Fibroblast of lung (primary cell): ENCODE measurements at places on chromosomes 3 and 15.

DNA sequence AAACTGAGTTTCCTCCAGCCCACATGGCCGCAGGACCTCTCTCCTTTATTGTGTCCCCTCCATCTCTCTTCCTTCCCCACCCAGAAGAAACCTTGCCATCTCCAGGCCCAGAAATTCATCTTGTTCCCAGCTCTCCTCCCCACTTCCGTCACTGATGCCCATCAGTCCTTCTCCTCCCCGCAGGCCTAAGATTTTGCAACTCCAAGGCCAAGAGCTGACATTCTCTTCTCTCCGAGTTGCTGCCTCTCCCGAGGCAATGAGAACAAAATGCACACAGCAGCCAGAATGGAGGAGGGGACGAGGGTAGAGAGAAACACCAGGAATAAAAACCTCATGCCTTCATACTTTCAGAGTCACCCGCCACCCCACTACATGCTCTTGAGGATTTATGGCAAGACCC, 526.5 kb upstream of the PROK2 start:
- no peaks in the 10 kb centered on the region for H3K36me3 ChIP-seq
- no peaks in the 10 kb centered on the region for H3K27me3 ChIP-seq
- peaks cover 6% of the 10 kb centered on the region for H3K4me1 ChIP-seq
- H3K4me3 ChIP-seq = no peak overlapping the region
- no peak overlapping the region for H3K27ac ChIP-seq
- no peak for DNase-seq

- H3K4me3 ChIP-seq = no peak overlapping the region
- no peak for DNase-seq
- no peaks in the 10 kb centered on the region for H3K4me1 ChIP-seq
- H3K36me3 ChIP-seq = no peaks in the 10 kb centered on the region
- H3K27me3 ChIP-seq = peaks cover 3% of the 10 kb centered on the region
Measured at GRCh38 chr3:133935843-133936769, 40.4 kb upstream of the RAB6B start.

GRCh38 chr3:147420353-147421183, 11.4 kb downstream of the ZIC1 start:
- H3K27ac ChIP-seq = no peak overlapping the region
- H3K4me3 ChIP-seq = no peak overlapping the region
- H3K27me3 ChIP-seq = peaks cover 73% of the 10 kb centered on the region
- H3K4me1 ChIP-seq = no peaks in the 10 kb centered on the region

- no peaks in the 10 kb centered on the region for H3K27me3 ChIP-seq
- no peak overlapping the region for H3K27ac ChIP-seq
- no peaks in the 10 kb centered on the region for H3K4me1 ChIP-seq
- no peak for DNase-seq
- no peak overlapping the region for H3K4me3 ChIP-seq
Measured at GRCh38 chr3:46990573-46991374, 11.3 kb downstream of the NBEAL2 start.

GRCh38 chr3:30586096-30586805, 20.1 kb upstream of the TGFBR2 start:
- no peaks in the 10 kb centered on the region for H3K27me3 ChIP-seq
- no peaks in the 10 kb centered on the region for H3K36me3 ChIP-seq
- no peak for DNase-seq

DNA sequence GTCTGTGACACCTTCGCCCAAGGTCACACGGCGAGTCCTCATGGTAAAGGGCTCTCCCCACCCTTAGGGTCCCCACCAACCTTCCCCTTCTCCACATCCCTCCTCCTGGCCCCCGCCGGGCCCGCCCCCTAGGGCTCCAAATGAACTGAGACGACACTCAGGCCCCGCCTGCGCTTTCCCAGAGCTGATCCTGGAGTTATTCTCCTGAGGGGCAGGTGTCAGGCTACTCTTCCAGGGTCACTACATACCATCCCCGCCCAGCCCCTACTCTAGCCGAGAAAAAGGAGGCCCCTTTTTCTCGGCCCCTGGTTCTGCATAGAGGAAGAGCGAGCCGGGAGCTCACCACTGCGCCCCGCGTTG, 292 bp downstream of the USP4 start:
- DNase-seq = no peak
- peaks cover 8% of the 10 kb centered on the region for H3K4me1 ChIP-seq
- H3K27ac ChIP-seq = peak overlapping the region; percentile 92
- no peaks in the 10 kb centered on the region for H3K27me3 ChIP-seq

GRCh38 chr3:107956991-107957900, 133.6 kb downstream of the CD47 start:
- no peak overlapping the region for H3K27ac ChIP-seq
- H3K27me3 ChIP-seq = no peaks in the 10 kb centered on the region
- H3K4me1 ChIP-seq = peaks cover 10% of the 10 kb centered on the region
- peak overlapping the region; percentile 26 for H3K4me3 ChIP-seq

- DNase-seq = no peak
- peaks cover under 1% of the 10 kb centered on the region for H3K27me3 ChIP-seq
- peaks cover 11% of the 10 kb centered on the region for H3K4me1 ChIP-seq
Measured at GRCh38 chr15:83378921-83379578, 68.1 kb upstream of the SH3GL3 start.

GRCh38 chr15:64894395-64895056, 17.2 kb upstream of the ANKDD1A start:
- no peaks in the 10 kb centered on the region for H3K27me3 ChIP-seq
- H3K4me3 ChIP-seq = peak overlapping the region; percentile 8
- no peak for DNase-seq
- peak overlapping the region; percentile 51 for H3K27ac ChIP-seq
- peaks cover 19% of the 10 kb centered on the region for H3K4me1 ChIP-seq
- H3K36me3 ChIP-seq = no peaks in the 10 kb centered on the region

GRCh38 chr3:183500981-183501704, 54.4 kb downstream of the KLHL6 start:
- H3K36me3 ChIP-seq = no peaks in the 10 kb centered on the region
- H3K4me3 ChIP-seq = no peak overlapping the region
- no peaks in the 10 kb centered on the region for H3K27me3 ChIP-seq
- no peak for DNase-seq
- H3K27ac ChIP-seq = no peak overlapping the region

DNA sequence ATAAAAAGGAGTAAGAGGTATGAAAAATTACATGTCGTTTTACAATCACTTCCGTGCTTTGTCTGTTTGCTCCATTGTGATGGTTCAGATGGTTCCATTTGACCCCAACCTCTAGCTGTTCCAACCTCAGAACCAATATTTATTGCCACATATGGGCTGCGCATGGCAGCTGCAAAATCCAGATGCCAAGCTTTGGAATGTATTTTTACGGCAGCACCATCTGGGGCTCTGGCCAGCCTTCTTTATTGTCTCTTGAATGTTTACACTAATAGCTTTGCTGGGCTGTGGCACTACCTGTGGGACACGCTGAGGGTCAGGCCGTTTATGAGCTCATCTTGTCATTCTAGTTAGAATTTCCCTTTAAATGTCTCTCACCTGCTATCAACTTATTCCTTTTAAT, 219.8 kb downstream of the ROBO2 start:
- H3K27ac ChIP-seq = no peak overlapping the region
- H3K27me3 ChIP-seq = no peaks in the 10 kb centered on the region
- H3K4me1 ChIP-seq = no peaks in the 10 kb centered on the region
- H3K36me3 ChIP-seq = no peaks in the 10 kb centered on the region
